ENCODE measurements at places on chromosomes 12 and 14.

- no peak for DNase-seq
These were observed 2.7 kb downstream of the TCTN1 start for GRCh38 chr12:110616471-110617115.

- no peak for DNase-seq
These were observed 123.4 kb upstream of the CPSF6 start for GRCh38 chr12:69115951-69116350.

- no peak for DNase-seq
These were observed 54.4 kb downstream of the GPR137C start for GRCh38 chr14:52607061-52607460.

GRCh38 chr12:22796941-22797630 lies 172.1 kb downstream of the ETNK1 start:
- no peak for DNase-seq
